CD4-positive, alpha-beta T cell treated with Interleukin-4 for 4 hours (primary cell): ENCODE measurements at places on chromosomes 1 and 21.

GRCh38 chr1:30359539-30360220 is 363.7 kb downstream of the MATN1 start:
- no peak for DNase-seq

DNA sequence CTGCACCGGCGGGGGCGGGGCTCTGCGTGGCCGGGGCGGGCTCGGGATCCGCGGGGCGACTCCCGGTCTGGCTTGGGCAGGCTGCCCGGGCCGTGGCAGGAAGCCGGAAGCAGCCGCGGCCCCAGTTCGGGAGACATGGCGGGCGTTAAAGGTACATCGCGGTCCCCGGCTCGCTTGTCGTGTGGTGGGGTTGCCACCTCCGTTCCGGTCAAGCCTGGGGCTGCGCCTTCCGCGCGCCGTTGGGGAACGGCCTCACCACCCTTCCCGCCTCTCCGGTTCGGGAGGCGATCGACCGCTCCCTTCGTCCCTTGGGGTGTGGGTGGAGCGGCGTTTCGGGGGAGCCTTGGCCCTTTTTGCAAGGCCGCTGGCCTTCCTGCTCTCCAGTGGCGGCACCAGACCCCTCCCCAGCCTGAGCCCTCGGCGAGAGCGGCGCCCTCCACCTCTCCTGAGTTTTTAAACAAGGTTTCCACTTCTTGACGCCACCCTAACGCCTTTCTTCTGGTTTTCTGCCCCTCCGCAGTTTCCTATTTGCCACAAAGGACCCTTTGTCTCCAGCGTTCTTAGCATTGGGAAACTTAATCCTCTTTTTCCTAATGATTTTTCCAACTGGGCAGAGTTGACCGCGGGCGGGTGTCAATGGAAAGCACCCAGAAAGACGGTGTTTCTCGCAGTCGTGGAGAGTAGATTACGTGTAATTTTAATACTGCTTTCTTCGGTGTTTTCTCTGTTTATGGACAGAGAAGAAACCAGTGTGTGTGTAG is at the start of the genes LEPR and LEPROT:
TSS of gene LEPR (plus strand) at position 79 of the 761 bp plus-strand sequence. CDS start 144,898 bp downstream, outside the sequence.
TSS of gene LEPROT (plus strand) at position 79 of the 761 bp plus-strand sequence. CDS start at position 136, 57 bp downstream.
- no peak for DNase-seq

GRCh38 chr1:160623227-160623633 is 23.6 kb downstream of the SLAMF1 start:
- DNase-seq: peak; percentile 85

DNA sequence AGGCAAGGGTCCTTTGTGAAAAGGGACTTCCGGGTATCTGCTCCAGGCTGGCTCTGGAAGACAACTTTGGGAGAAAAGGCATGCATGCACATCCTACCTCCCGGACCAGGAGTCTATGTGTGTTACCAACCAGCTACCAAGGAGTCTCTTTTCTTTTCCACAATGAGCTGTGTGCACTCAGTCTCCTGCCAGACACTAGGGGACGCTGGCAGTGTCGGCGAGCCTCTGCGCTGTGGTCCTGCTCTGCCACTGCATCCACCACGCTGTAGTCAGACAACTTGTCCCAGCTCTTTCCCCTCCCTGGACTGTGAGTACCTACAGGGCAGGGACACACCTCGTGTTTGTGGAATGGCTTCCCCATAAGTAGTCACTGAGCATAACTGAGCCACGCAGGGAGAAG is 5.1 kb upstream of the SSR2 start:
- DNase-seq: no peak

DNA sequence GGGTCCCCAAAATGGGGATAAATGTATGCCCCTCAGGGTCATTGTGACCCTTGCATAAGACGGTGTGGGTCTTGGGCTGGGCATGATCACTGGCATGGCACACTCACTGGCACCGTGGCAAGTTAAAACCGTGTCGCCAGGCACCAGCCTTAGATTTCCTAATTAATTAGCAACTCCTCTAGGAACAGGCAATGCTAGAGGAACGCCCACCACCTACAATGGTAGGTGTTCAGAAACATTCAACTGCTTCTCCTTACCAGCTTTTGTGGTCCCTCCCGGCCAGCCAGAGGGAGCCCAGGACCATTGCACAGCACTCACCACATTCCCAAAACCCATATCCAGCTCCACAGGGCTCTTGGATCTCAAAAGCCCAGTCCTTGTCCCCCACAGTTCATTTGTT is 36.4 kb downstream of the EPHA2 start:
- DNase-seq: no peak

- DNase-seq: no peak
These were observed 56.3 kb upstream of the SYNC start for GRCh38 chr1:32758795-32759430.

DNA sequence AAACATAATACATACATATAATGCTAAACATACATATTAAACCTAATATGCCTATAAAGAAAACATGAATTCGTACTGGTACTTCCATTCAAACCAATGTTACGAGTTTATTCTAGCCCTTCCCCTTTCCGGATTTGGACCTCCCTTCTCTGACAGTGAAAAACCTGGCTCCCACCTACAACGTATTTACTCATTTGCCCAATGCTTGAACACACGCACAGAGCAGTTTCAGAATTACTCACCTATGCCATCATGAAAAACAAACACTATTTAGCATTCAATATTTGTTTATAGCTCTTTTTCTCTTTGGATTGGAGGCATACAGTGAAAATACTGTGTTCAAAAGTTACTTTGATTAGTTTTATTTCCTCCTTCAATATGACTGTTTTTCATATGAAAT is 204.4 kb downstream of the LMX1A start:
- no peak for DNase-seq

- DNase-seq: no peak
These were observed 28.5 kb upstream of the C1orf198 start for GRCh38 chr1:230896779-230897178.

- no peak for DNase-seq
These were observed 5.5 kb downstream of the THBS3 start for GRCh38 chr1:155202198-155202597.

- DNase-seq: peak; percentile 5
These were observed 158.2 kb downstream of the PBX1 start for GRCh38 chr1:164716992-164717703.
